ENCODE measurements at places on chromosomes 1 and 21.

DNA sequence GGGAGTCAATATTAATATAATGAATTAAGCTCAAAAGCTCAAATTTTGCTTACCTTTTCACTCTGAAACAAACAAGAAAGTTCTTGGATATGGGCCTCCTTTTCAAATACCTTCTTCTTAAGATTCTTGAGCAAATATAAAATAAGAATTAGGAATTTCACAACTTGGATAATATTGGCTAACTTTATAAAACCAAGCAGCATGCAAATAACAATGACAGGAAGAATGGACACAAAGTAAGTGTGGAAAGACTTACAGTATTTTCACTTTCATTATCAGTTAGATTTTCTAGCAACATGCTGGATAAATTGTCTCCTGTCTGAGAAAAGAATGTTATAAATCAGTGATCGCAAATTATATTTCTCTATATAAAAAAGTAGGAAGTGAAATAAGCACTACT is 13.2 kb downstream of the ODF2L start:
- no peak for DNase-seq

DNA sequence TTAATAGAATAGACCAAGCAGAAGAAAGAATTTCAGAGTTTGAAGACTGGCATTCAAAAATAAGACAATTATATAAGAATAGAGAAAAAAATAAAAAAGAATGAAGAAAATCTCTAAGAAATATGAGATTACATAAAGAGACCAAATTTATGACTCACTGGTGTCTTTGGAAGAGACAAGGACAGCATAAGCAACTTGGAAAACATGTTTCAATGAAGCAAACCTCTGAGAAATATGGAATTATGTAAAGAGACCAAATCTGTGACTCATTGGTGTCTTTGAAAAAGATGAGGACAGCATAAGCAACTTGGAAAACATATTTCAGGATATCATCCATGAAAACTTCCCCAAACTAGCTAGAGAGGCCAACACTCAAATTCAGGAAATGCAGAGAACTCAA is 60.4 kb upstream of the LYPLAL1 start:
- DNase-seq = no peak

DNA sequence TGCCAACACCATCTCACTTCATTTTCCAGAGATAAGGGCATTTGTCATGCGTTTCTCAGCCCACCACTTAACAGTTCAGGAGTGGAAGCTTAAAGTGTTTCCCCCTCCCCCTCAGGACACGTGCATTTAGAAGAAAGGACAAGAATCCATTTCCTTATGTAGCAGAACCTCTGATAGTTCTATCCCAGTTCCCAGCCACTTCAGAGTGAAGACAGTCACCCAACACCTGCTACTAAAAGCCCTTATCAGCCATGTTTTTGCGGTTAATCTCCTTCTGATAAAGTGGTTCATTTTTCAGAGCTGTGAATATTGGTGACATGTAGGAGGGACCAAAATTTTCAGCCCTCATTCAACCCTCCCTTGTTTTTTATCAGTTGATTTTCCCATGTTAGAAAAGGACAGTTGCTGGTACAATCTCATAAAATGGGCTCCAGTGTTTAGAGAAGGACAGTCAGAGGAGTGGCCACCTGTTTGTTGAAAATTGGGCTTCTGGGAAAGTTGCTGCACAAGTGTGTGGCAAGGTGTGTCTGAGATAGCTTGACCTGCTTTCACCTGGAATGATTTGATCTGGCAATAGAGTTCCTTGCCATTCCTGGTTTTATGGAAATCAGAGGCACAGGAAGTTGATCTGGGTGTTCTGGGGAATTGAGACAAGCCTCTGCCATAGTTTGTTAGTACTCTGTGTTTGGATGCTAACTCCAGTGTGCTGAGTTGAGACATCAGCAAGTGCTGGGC is 114.0 kb downstream of the PPP1R12B start:
- no peak for DNase-seq

- no peak for DNase-seq
Measured at GRCh38 chr1:235984041-235984825, 80.7 kb downstream of the NID1 start.

DNA sequence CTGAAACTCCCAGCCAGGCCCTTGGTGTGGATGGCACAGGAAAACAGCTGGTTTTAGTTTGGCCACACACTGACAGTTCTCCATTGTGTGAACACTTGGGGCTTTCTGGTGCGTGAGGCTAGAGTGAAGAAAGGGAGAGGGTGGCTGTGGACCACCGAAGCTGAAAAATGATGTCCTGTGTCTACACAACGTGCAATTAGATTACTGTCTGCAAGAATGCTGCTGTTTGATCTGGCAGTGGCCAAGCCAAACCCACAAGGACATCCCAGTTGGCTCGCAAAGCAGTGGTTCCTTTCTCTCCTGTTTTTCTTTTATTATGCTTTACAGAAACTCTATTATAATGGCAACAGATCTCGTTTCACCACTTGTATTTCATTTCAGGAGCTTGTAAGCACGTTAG is 58.9 kb downstream of the ERG start:
- no peak for DNase-seq

DNA sequence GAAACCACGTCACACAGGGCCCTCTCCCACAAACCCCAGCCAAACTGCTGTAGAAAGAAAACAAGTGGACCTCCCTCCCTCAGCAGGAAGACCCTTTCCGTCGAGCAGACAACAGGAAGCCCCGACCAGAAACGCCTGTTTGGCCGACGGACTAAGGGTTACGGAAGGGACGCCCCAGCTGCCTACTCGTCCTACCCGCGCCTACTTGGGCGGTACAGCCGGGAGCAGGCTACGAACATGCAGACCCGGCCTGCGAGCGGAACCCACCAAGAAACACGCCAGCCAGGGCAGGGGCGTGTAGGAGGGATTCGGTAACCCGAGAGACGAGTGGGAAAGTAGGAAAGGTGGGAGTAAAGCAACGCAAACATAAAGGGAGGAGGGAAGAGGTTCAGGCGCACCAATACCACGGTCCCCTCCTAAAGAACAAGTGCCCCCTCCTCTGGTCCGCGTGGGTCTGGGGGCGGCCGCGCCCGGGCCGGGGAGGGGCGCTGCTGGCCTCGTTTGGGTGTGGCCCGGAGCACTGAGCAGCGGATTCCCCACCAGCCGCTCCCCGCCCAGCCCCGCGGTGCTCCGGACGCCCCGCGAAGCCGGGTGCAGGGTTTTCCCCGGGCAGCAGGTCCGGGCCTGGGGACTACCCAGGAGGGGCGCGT is 450 bp downstream of the S100A10 start:
- peak; percentile 52 for DNase-seq

DNA sequence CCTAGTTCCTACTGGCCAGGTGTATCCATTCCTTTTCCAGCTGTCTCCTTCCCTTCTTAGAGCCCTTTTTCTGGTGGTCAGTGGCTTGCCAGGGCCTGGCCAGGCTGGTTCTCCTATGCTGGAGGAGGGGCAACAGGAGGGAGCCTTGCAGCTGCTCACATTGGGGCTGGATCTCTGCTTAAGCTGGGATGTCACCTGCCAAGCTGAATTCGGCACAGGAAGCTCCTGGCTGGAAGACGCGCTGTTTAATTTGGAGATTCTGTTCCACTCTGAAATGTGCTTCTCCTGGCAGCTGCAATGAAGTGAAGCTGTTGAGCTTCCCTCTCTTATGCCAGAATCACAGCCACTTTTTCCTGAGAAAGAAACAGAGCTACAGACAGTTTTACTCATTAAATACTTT is 56.0 kb upstream of the POU3F1 start:
- DNase-seq = no peak

GRCh38 chr1:152252157-152252556 is 28.2 kb upstream of the HRNR start:
- DNase-seq = no peak

- no peak for DNase-seq
Measured at GRCh38 chr1:20152599-20152930, 13.4 kb downstream of the PLA2G2F start.

DNA sequence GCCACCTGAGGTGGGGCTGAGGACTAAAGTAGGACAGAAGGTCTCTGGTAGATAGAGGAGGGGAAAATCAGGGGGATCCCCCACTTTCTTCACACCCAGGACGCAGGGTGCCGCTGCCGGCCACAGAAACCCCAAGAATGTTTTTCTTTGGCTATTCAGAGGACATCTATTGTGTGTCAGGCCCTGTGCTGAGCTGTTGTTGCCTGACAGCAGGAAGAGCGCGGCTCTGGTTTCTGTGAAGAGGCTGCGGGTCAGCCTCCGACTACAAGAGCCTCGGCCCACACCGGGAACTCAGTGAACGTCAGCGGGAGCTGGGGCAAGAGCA is 407 bp upstream of the PIGV start:
- DNase-seq = peak; percentile 67

GRCh38 chr21:21291883-21292569 is 293.8 kb downstream of the NCAM2 start:
- no peak for DNase-seq

DNA sequence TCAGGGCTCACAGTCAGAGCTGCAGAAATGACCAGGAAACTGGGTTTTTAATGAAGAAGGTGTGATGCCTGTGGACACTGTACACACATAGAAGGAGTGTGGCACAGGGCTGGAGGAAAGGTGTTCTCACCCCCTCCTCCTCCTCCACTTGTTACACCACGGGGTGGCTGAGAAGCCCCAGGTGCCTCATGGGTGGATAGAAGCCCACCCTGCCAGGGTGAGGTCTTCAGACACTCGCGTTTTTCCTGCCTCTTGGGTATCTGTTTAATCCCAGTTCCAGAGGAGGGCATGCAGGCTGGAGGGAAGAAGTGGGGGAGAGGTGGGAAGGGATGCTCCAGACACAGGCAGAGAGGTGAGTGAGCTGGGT is 9.7 kb upstream of the LAD1 start:
- DNase-seq = no peak

DNA sequence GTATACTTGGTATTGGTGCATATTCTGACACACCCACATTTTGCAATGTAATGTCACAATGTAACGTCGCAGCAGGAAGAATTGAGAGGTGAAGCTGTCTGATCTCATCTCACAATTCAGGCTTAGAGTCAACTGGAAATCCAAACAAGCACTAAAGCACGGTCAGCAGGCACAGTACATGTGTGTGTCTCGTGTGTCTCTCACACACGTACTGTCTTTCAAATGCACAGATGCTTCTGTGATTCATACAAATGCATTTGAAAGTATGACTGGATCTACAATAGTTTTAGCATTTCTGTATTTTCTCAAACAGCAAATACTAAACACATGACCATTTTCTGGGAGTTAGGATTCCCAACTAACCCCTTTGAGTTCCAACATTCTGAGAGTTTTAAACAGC is 26.9 kb downstream of the LBR start:
- DNase-seq = no peak

- DNase-seq = no peak
Measured at GRCh38 chr1:16442941-16443340, 2.4 kb downstream of the NECAP2 start.

GRCh38 chr21:33015756-33016155 is 10.0 kb upstream of the OLIG2 start:
- no peak for DNase-seq

- DNase-seq = no peak
Measured at GRCh38 chr21:14826630-14827029, 238.2 kb downstream of the NRIP1 start.

- DNase-seq = no peak
Measured at GRCh38 chr1:32928285-32928684, 27.1 kb upstream of the TMEM54 start.

DNA sequence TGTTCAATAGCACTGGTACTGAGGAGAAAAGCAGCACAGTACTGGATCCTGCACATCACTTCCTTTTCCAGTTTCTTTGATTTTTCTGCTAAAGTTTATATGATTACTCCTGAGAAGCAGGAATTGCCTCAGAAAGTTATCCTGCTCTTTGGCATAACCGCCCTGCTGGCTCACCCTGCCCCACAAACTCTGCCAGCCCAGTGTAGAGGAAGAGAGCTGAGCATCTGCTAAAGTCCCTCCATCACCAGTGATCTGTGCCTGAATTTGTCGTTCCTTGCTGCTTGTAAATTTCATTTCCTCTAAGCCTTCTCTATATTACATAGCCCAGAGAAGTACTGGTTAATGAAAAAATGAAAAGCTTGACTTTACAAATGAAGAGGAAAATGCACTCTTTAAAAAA is 87.0 kb upstream of the C1orf21 start:
- DNase-seq = no peak

DNA sequence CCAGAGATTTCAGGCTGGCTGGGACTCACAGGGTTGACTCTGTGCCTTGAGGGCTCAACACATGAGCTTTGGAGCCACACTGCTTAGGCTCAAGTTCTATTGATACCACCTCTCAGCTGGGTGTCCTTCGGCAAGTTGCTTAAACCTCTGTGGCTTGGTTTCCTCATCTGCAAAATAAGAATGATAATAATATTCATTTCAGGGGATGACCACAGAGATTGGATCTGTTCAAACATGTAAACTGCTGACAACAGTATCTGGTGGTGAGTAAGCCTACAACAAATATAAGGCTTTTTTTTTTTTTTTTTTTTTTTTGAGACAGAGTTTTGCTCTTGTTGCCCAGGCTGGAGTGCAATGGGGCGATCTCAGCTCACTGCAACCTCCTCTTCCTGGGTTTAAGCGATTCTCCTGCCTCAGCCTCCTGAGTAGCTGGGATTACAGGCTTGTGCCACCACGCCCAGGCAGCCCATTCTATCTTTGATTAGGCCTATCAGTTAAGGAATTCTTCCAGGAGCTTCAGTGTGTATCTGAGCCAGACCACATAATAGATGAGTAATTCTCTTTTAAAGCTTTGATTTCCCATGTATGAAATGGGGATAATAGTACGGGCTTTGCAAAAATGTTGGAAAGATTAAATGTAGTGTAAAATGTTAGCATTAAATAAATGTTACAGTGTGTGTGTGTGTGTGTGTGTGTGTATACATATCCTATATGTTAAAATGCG is 437.6 kb downstream of the PRDM2 start:
- no peak for DNase-seq

GRCh38 chr1:25754470-25755181 is 45.4 kb upstream of the SELENON start:
- DNase-seq = peak; percentile 59

DNA sequence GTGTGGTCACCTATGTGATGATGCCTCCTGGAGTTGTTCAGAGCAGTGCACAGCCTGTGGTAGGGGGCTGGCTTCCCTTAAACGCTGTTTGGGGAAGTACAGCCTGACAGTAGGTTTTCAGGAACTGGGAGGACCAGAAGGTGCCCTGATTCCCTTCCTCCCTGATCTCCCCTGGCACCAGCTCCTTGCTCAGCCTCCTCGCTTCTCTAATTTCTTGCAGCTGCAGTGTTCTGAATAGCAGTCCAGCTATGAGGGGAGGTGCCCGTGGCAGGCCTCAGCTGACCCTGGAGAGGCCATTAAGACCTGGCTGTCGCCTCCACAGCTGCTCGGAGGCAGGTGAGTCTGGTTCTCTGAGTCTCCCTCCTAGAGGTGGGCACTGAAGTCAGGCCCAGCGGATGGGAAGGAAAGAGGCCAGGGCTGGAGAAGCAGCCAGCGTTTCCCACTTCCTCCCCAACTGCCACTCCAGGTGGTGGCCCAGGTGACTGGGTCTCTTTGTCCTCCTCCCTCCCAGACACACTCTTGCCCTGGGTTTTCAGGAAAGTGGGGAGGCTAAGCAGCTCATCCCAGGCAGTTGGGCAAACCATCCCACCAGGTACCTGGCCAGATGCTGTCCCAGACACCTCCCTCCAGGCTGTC is 52.0 kb upstream of the RPL11 start:
- no peak for DNase-seq

Measured in CD4-positive, alpha-beta T cell treated with Interleukin-17A for 4 hours (primary cell).